HepG2 (cell line): ENCODE measurements at places on chromosomes 16 and 17. TPM values are rescaled to one million over a fixed set of nuclear protein-coding genes. Genes with fewer than 3 reads are reported as not detected.

- DNase-seq: no peak
Measured at GRCh38 chr17:38544839-38545209, 60.9 kb downstream of the SRCIN1 start.

NPIPB2 gene
- polyA plus RNA-seq: 3.2 and 4.1 TPM in 2 replicates

TMEM238L gene
- polyA plus RNA-seq: not detected in 2 replicates

CCL1 gene
- not detected in 2 replicates for polyA plus RNA-seq

LGALS9B gene
- not detected in 2 replicates for polyA plus RNA-seq

PRSS36 gene
- polyA plus RNA-seq: 2.1 and 2.7 TPM in 2 replicates
